ENCODE measurements at places on chromosomes 6 and 20.
A peak's percentile ranks its signal among the peaks of the same experiment; 100 is the strongest.

DNA sequence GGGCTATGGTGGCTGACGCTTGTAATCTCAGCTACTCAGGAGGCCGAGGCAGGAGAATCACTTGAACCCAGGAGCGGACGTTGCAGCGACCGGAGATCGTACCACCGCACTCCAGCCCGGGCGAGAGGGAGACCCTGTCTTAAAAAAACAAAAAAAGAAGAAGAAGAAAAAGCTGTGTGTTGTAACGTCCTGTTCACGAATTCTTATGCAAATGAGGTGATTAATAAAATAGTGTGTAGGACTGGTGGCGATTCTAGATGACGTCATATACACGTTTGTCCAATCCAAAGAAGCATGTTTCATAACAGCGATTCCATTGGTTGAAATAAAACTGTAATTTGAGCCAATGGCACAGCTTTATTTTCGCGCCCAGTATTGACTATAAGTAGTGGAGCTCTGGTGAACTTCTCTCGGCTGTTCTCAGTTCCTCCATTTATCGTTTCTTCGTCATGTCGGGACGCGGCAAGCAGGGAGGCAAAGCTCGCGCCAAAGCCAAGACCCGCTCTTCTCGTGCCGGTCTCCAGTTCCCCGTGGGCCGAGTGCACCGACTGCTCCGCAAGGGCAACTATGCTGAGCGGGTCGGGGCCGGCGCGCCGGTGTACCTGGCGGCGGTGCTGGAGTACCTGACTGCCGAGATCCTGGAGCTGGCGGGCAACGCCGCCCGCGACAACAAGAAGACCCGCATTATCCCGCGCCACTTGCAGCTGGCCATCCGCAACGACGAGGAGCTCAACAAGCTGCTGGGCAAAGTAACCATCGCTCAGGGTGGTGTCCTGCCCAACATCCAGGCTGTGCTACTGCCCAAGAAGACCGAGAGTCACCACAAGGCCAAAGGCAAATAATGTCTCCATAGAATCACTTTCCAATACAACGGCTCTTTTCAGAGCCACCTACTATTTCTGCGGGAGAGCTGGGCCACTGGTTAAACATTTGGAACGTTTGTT, 47.0 kb downstream of the OR2B2 start:
- DNase-seq = peak; percentile 97

- no peak for DNase-seq
These were observed 25.7 kb downstream of the DST start for GRCh38 chr6:56616967-56617366.

- peak; percentile 37 for DNase-seq
These were observed 98.5 kb downstream of the HIVEP2 start for GRCh38 chr6:142846459-142846831.

DNA sequence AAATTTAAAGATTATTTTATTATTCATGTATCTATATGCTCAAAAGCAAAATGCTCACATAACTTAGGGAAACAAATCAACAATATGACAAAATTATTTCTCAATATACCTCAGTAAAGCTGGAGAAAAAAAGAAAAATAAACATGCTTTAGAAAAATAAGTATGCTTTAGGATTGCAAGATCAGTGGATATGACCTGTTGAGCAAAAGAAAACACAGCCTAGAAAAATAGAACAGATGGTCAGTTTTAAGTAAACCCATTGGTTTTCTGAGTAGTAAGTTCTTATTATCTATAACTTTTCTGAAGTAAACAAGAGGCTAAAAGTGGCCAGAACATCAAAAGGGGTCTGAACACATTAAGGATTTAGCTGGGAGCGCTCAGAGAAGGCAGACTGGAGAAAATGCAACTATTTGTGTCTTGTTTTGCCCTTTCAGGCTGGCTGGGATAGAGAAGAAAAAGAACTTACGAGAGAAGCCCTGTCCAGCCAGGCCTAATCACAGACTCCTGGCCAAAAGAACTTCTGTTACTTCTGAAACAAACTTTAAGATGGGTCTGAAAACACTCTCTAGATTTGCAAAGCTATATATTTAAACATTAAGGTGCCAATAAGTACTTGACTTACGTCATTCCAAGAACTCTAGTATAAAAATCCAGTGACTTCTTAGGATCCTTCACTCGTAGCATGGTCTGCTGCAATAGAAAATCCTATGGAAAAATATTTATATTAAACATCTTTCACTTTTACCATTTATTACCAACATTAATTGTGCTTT, 16.5 kb downstream of the GLO1 start:
- no peak for DNase-seq

DNA sequence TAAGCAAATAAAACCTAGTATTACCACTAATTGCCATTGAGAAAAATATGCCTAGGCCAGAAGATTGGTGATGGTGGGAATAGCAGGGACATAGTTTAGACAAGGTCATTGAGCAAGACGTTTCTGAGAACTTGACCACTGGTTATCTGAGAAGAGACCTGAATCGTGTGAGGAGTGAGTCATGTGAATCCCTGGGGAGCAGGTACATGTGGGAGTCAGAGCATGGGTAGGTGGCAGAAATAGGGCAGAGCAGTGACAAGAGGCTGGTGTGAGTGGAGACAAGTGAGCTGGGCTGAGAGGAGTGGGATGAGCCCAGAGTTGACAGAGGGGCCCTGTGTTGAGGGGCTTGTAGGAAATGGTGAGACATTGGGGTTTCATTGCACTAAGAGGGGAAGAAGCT, 16.4 kb downstream of the MICA start:
- no peak for DNase-seq

GRCh38 chr20:62059401-62059800, 6.3 kb downstream of the TAF4 start:
- DNase-seq = no peak

DNA sequence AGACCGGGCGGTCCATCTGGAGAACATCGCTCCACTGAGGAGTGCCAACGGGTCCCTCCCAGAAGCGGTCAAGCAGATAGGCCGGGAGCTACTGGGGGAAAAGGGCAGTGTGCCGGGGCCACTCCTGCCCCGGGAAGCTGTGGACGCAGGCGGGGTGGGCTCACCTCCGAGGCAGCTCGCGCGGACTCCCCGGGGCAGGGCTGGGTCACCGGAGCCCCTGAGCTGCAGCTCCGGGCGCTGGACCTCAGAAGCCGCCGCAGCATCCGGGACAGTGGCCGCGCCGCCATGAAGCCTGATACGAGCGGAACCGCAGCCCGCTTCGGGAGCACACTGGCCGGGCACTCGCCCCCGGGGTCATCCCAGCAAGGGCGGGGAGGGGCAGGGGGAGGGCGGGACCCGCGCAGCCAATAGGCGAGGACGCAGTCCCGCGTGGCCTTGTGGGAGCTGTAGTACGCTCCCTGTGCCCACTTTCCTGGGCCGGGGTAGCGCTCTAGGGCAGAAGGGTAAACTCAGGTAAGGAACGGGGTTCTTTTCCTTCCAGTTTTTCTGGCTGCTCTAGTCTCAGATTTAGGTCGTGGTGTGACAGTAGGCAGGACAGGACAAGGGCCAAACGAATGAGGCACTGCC, at the start of gene MOCS1:
TSS of gene MOCS1 (minus strand) at position 332 of the 627 bp plus-strand sequence. CDS start at position 287, 45 bp downstream.
- peak; percentile 15 for DNase-seq

DNA sequence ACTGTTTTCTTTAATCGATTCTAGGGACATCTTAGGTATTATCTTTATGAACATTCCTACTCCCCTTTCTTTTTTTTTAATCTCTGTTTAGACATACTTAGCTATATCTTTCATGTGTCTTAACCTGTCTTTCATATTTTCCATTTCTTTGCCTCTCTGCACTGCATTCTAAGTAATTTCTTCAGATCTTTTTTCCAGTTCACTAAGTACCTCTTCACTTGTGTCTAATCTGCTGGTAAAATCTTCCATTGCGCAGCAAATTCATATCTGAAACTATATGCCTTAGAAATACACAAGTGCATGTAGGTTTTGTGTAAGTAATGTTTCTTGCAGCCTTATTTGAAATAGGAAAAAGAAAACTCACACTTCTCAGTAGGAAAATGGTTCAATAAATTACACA, 165.4 kb upstream of the BTBD3 start:
- no peak for DNase-seq

GRCh38 chr6:138001750-138002349, 105.4 kb downstream of the PERP start:
- DNase-seq = peak; percentile 69
